Peyer's patch (tissue), 4 donors: ENCODE measurements at places on chromosomes 12 and 14.

DNA sequence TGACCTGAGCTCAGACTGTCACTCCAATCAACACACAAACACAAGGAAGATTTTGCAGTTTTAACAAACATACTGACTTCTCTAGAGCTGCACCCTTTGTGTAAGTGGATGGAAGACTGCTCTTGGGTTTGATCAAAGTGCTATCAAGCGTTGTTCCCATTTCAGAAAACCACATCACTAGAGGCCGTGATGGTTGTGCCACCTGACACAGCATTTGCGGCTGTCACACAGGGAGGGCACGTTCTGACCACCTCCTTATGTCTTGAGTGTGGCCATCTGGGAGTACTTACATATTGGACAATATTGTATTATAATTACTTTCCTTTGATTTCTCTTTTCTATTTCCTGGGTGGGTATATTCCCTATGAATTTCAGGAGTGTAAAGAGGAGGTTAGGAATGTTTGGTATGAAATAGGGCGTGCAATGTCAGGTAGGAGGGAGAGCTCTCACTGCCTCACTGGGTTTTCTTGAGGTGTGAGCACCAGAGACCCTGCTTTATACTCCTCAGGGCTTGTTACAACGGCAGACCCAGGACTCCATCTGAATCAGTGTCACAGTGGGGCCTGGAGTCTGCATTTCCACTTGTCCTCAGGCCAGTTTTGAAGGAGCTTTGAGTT lies 74.3 kb downstream of the SYNE3 start:
- DNase-seq, result no peak

DNA sequence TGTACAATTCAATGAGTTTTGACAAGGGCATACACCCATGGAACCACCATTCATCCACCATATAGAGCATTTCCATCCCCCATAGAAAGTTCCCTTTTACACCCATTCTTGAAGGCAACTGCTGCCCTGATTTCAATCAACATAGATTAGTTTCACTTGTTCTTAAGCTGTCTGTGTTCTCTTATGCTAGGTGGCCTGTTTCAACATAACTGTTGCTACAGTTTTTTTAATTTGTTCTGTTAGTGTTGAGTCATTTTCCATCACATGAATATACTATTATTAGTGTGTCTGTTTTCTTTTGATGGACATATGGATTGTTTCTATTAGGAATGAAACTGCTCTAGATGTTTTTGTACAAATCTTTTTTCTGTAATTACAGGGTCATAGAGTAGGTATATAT lies 123.4 kb downstream of the PTPRQ start:
- DNase-seq, result no peak

- DNase-seq, result no peak
These were observed 28.7 kb downstream of the LMNTD1 start for GRCh38 chr12:25524366-25524765.

- DNase-seq, result no peak
These were observed 465.9 kb downstream of the BCAT1 start for GRCh38 chr12:24482882-24483604.

GRCh38 chr14:59017285-59017965 lies 171.0 kb upstream of the DAAM1 start:
- DNase-seq, result no peak

DNA sequence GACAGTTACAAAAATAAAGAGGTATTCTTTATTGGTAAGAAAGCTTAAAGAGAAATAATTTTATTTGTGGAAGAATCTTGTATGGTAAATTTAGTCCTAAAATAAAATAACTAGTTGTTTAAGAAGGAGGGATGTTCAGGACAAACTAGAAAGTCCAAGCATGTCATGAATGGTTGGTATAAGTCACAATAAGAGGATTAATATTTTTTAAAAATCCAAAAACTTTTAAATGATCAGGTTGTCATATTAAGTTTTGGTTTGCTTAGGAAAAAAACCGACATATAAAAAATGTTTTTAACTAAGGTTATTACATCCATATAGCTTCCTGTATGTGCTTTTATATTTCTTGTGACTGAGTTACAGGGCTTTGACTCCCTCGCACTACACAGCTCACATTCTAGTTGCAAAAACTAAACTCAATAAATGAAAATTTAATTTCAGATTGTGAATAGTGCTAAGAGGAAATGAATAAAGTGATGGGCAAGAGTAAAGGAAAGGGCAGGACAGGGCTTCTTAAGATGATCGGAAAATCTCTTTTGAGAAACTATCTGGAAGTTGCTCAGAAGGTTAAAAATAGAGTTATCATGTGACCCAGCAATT lies 80.7 kb upstream of the METAP2 start:
- DNase-seq, result no peak

DNA sequence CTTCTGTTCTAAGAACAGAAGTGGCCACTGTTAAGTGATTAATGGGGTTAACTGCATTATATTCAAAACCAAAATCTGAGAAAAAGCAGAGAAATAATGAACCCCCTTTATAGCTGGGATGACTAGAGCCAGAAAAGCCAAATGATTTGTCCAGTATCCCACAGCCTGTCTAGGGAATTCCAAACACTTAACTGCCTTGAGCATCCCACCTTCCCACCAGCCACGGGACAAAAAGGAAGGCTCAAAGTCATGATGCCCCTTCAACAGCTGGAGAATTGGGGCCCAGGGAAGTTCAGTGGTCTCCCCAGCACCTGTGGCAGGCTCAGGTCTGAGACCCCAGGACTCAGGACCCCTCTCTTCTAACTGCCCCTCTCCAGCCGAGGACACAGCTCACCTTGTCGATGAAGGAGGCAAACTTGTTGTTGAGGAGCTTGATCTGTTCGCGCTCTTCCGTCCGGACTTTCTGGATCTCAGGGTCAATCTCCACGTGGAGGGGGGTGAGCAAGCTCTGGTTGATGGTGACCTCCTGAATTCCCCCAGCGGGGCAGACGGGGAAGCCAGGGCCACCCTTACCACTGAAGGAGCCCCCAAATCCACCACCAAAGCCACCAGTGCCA lies 605 bp downstream of the KRT4 start:
- DNase-seq, result no peak

- DNase-seq, result peak; percentile 51
These were observed 15.5 kb downstream of the BTBD7 start for GRCh38 chr14:93317210-93317874.

- DNase-seq, result no peak
These were observed 34.5 kb upstream of the VRK1 start for GRCh38 chr14:96762650-96763049.

DNA sequence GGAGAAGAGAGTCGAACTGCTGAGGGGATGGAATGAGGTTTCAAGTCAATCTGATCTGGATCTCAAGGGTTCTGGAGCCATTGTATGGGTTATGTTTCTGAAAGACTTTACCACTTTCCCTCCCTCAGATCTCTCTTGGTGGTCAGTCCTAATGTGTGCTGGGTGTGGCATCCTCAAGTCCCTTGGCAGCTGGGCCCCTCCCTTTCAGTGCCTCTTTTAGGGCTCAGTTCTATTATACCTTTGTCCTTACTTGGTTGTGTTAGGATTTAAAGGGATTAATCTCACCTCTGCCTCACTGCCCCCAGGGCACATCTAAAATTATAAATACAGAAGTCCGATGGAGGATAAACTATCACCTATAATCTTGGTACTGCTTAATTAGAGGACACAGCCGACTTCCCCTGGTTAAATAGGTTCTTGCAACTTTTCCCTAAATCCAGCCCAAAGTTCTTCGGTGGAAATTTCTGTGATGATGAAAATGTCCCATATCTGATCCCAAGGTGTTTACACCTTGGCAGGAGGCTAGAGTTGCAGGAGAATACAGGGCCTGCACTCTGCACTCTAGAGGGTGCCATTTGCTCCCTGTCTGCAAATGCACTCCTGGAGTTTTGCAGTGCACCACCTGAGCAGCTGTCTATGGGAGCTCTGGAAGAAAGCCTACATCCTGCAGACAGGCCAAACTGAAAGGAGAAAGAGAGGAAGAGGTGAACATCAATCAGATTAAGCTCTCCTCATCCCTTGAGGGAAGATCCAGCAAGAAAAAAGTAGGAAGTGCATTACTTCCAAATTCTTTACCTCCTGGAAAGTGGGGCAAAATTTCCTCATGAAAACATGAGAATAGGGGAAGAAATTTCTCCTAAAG lies 106.8 kb downstream of the NUAK1 start:
- DNase-seq, result no peak

- DNase-seq, result peak; percentile 83
These were observed 42.4 kb upstream of the SGPP1 start for GRCh38 chr14:63770187-63770807.

- DNase-seq, result no peak
These were observed 93.3 kb downstream of the RFLNA start for GRCh38 chr12:124388038-124388671.

DNA sequence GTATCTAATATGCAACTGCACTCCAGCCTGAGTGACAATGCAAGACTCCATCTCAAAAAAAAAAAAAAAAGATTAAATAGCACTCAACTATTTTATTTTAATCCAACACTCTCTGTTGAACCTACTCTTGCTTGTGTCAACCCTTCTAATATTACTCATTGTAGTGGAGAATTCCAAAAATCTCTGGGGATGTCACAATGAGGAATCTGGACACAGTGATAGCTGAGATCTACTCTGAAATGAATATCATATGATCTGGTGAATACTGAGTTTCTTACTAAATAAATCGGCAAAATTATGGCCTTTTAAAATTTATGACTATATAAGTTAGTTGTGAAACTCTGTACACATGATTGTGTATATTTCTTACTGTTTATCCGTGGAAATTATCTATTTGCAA lies 418.2 kb downstream of the BCAT1 start:
- DNase-seq, result no peak

GRCh38 chr12:93639406-93639805 lies 37.8 kb upstream of the CRADD start:
- DNase-seq, result no peak

GRCh38 chr12:79086541-79087296 lies 222.1 kb downstream of the SYT1 start:
- DNase-seq, result no peak

DNA sequence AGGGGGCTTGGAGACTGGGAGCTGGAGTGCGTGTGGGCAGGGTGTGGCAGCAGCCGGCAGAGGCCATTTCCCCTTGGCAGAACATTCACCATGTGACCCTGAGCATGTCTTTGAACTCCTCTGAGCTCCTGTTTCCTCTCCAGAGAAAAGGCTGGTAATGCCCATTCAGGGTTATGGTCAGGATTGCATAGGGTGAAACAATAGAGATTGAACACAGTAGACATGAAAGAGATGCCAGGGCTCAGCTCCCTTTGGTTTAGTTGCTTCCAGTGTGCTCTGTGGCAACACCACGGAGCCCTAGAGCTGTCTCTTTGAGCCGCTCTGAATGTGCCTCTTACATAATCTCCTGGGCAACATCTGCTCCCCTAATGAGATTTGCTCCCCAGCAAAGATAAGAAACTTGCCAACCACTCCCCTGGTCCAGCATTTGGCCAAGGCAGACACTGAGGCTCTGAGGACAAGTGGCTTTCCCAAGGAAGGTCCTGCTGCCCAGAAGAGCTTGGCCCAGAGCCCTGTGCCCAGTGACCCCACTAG lies 4.6 kb downstream of the IFI27 start:
- no peak for DNase-seq

GRCh38 chr14:36383767-36384431 lies 63.5 kb upstream of the MBIP start:
- no peak for DNase-seq

DNA sequence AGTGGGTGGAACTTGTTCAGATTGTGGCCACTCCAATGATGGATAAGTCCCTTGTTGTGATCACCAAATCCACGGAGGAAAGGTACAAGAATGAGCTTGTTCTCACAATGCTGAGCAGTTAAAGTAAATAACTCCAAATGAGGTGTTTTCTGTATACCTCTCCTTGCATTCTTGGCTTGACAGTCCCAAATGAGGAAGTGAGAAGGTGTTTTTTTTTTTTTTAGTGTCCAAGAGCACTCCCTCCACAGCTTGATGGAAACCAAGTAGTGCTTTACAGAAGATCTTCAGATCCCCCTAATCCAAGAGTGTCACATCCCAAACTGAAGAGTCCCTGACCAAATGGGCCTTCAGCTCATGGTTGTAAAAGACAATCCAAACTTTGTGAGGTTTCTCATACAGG lies 153.6 kb downstream of the ATP23 start:
- DNase-seq, result no peak

DNA sequence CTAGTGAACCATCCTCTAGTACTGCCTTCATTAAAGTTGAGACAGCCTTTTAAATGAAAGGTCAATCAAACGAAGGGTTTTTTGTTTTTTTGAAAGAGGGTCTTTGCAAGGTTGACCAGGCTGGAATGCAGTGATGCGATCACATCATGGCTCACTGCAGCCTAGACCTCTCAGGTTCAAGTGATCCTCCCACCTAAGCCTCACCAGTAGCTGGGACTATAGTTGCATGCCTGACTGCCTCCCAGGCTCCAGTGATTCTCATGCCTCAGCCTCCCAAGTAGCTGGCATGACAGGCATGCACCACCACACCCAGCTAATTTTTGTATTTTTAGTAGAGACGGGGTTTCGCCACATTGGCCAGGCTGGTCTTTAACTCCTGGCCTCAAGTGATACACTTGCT lies 114.6 kb upstream of the SINHCAF start:
- DNase-seq, result no peak

- no peak for DNase-seq
These were observed 12.9 kb upstream of the SLC24A4 start for GRCh38 chr14:92309968-92310530.

- no peak for DNase-seq
These were observed 3.4 kb downstream of the RTL1 start for GRCh38 chr14:100899884-100900771.

DNA sequence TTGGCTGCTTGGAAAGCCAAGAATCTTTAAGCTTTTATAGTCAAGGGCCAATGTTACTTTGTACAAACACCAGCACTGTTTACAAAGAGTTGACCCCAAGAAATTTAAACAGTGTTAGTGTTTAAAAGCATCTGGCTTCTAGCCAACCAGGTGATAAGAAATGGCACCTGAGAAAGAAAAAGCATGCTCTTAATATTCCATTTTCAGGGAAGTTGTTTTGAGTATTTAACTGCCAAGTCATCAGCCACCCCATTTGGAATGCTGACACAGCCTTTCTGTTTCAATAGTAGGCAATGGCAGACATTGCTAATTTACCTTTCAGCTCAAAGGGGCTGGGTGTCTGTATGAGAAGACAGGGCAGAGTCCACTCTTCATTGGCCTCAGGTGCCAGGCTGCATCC lies 3.7 kb upstream of the SLC35F4 start:
- DNase-seq, result no peak

DNA sequence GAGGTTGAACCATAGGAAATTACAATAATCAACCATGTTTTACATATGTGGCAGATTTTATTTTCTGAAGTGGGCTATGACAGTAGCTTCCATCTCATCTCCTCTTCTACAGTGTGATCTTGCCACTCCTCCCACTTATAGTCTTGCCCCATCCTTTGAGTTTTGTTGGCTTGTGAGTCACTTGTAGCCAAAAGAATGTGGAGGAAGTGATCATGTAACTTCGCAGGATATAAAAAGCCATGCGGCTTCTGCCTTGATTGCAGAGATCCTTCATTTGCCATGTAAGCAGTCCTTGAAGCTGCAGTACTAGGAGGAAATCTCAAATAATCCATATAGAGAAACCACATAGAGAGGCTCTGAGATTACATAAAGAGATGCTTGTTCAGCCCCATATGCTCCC lies 13.7 kb upstream of the ZNF84 start:
- no peak for DNase-seq
